ENCODE measurements at places on chromosomes 16 and 17. TPM values are rescaled to one million over a fixed set of nuclear protein-coding genes. Genes with fewer than 3 reads are reported as not detected.

DNA sequence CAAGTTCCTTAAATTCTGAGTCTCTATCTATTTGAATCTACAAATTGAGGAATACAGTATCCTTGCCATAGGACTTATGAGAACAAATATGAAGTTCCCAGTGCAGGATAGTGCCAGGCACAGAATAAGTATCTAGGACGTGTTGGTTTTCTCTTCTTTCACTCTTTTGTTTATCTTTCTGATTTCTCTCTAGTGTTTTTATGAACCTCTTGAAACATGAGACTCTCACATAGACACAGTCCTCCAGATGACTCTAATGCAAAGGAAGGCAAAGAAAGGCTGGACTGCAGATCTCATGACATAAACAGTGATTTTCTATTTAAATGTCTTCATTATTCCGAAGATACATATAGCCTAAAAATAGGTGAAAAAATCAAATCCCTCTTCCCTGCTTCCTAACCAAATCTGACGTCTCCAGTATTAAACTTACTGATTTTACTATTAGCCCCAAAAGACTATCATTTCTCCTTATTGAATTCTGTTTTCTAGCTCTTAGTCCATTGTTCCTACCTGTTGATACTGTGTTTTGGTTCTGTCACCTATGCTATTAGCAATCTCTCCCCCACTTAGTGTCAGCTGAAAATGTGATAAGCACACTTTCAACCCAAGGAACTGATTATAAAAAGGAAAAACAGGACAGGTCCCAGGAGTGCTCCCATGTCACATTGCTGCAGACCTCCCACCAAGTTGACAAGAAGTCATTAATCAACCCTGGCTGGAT, 24.9 kb upstream of the ADAMTS18 start:
- no peak for DNase-seq

DNA sequence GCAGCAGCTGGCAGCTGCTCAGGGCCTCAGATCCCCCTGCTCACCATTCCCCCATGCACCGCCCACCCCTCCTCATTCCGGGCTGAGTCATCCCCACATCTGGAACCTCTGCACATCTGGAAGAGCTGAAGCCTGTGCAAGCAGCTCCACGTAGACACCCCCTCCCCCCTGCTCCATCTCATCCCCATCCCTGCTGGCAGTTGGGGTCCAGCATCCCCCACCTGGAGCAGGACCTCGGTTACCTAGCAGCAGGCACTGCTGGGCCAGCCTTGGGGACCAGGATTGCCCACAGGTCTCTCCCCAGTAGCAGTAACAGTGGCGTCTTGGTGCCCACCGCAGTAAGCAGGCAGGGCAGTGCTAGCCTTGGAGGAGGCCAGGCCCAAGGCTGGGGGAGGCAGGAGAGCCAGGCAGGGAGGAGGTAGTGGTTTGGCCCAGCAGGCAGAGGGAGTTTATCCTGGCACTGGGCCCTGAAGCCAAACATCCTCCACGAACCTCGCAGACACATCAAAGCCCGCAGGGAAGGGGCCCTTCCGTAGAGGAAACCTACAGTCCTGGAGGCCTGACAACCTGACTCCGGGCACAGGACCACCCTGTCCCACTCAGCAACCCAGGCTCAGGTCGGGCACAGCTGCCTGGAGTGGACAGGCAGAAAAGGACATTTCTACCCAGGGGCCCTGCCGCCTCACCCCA, 7.7 kb upstream of the TMEM92 start:
- DNase-seq = peak; percentile 84

- DNase-seq = no peak
Measured at GRCh38 chr17:32520104-32520701, 33.4 kb downstream of the CDK5R1 start.

DNA sequence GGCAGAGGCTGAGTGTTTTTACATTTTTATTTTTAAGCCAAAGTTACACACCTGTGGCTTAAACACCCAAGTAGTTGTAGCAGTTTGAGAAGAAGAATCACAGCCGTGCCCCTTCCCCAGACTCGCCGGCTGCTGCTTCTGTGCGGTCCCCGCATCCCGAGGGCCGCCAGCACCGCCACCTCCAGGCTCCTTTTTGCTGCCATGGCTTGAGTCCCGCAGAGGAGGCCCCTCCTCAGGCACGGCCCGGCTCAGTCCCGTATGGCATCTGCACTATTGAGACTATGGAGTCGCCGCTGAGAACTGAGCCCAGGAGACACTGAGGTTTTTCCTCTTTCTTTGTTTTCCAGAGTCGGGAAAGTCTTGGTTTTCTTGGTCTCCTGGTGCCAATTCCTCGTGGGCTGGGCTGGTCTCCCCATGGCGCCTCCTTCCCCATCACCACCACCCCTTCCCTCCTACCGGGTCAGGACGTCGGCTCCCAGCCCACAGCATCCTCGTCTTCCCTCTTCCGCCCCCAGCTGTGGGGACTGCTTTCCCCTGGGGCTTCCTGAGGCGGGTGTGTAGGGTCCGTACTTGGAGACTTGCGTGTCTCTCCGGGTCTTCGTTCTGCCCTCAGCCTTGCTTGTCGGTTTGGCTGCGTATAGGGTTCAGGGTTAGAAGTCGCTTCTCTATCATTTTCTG, 32.6 kb upstream of the CDH15 start:
- no peak for DNase-seq

DNA sequence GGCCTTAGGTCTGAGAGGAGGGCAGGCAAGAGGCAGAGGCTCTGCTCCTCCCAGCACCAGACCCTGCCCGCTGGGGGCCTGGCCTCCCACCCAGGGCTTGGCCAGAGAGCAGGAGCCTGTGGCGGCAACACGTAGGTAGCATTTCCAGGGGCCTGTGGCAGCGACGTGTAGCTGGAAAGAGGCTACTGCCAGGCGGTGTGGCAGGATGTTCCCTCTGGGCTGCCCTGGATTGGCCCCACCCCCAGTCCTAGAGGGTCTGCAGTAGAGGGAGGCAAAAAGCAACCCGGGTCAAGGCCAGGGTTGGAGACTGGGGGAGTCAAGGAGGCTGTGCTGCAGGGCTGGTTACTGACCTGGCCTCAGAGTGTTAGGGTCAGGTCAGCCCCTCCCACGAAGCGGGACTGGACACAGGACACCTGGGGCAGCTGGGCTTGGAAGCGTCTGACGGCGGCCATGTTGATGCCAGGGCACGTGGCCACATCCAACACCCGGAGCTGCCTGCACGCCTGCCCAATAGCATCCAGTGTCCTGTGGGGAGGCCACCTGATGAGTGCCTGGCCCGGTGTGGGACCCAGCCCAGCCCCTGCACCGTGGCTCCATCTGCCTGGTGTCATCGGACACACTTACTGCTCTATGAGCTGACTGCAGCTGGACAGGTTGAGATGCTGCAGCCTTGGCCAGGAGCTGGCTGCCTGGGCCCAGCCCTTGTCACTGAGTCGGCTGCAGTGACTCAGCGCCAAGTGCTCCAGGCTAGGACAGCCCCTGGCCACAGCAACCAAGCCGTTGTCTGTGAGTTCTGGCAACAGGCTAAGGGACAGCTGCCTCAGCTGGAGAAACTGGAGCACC, 8.5 kb downstream of the ELMO3 start:
- peak; percentile 30 for DNase-seq

GRCh38 chr17:72063262-72063661, 57.6 kb upstream of the SOX9 start:
- no peak for DNase-seq

DNA sequence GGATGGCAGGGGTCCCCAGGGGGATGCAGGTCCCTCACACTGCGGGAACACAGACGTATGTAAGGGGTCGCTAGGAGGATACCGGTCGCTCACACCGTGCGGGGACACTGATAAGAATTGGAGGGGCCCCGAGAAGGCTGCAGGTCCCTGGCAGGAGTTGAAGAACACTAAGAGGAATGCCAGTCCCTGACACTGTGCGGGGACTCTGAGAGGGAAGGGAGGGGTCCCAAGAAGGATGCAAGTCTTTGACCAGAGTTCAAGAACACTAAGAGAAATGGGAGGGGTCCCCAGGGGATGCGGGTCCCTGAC, 510 bp downstream of the ERCC4 start:
- no peak for DNase-seq

DNA sequence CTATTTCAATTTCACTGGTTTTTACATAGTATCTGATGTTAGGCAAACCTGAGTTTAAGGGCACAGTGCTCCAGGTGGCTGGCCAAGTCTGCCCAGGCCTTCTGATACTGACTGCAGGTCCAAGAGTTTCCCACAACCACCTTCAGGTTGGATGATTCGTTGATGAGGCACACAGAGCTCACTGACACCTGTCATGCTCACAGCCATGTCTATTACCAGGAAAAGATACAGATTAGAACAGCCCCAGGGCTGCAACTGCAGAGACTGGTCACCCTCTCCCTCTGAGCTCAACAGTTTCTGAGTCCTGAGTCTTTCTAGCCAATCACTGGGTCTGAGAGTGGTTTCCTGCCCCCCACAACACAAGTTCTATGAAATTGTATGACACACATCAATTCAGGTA, 37.2 kb downstream of the MEAK7 start:
- no peak for DNase-seq

DNA sequence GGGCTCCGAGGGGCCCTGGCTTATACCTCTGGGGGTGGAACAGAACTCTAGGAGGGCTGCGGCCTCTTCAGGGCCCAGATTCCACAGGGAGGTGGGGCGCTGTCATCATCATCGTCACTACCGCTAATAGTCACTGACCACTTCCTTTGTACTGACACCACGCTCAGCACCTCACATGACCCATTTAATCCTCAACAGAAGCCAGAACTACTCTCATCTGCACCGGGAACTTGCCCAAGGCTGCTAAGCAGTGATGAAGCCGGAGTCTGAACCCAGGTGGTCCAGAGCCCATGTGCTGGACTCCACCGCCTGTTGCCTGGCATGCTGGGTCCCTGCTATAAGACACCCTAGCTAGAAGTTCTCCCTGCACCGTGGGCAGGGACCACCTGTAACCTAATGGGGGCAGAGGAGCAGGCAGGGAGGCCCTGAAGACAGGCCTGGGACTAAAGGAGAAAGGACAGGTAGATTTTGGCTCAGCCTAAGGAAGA, 12.0 kb downstream of the UNC13D start:
- DNase-seq = peak; percentile 89

GRCh38 chr16:57434003-57434402, 13.2 kb downstream of the CIAPIN1 start:
- no peak for DNase-seq

DNA sequence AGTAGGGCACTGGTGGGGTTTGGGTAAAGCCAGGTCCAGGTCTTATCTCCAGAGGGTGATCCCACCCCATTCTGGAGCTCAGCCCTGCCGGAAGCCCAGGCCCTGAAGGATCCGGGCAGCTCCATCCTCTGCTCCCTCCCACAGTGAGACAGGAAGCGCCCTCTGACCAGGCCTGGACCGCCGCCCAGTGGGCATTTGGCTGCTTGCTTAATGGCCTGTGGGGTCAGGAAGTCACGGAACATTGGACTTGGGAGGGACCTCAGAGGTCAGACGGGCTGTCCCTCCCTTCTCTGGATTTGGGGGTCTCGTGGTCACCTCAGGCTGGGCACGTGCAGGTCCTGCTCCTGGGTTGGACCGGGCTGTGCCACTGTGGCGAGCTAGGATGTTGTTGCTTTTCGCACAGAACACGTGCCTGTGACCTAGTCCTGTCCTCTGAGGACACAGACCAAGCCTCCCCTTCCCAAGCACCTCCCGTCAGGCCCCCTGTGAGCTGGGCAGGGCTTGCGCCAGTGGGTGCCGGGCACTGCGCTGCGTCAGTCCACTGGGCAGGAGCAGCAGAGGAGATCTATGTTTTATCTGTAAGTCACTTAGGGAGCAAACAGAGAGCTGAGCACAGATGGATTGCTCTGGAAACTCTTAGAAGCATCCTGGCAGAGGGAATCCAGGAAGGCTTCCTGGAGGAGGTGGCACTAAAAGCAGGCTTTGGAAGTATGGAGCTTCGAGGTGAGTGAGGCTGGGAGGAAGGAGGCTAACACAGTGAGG, 49.4 kb upstream of the GSE1 start:
- peak; percentile 83 for DNase-seq

DNA sequence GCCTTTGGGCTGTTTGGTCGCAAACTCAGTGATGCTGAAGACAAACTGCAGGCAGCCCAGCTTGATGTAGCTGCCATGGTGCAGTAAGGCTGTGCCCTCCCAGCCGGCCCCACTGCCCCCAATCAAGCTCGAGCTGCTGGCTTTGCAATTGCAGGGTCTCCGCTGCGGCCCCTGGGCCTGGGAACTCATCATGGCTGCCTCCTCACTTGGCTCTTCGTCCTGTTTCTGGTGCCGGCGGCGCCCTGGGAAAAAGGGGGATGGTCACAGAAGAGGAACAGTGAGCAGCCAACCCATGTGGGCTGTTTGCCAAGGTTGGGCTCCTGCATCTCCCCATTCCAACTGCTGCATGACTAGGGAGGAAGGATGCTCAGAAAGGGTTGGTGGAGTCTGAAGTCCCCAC, 3.4 kb upstream of the DHRS13 start:
- DNase-seq = no peak

DNA sequence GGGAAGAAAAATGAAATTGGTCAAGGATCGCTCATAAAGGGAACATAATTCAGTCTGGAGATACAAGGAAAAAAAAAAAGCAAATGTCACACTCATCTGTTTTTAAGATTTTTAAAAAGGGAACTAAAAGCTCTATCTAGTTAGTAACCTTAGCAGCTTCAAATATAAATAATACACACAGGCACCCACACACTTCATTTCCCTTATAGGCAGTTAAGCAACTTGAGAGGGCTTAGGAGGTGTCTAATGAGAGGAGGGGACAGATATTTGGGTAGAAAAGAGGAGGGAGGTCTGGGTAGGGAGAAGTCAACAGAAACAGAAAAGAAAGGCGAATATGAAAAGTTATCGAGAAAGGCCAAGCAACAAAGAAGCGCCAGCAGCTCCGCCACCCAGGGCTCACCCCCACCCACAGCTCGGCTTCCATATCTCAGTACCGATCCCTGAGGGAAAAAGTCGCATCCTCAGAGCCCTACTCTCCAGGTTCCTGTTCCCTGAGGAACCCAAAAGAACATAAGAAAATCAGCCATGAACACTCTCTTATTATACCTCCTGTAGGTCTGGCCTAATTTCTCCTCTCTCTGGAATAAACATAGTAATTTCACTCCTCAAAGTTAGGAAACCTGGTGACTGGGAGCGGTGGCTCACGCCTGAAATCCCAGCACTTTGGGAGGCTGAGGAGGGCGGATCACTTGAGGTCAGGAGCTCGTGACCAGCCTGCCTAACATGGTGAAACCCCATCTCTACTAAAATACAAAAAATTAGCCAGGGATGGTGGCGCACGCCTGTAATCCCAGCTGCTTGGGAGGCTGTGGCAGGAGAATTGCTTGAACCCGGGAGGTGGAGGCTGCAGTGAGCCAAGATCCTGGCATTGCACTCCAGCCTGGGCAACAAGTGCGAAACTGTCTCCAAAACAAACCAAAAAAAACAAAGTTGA, 69.6 kb upstream of the RCVRN start:
- DNase-seq = no peak

DNA sequence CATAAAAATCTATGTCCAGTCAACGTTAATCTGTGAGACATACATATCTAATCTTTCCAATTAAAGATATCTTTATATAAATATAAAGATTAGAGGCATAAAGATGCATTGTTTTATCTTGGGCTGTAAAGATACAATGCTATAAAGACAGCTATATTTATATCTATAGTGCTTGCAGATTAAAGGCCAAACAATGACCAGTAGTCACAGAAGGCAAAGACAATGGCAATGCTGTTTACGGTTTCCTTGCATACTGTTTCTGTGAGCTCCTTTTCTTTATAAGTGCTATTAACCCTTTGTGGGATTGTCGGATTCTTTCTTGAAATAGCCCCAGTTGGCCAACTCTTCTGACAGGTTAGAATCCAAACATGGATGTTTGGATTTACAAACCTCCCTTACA, 85.5 kb upstream of the SALL1 start:
- no peak for DNase-seq

GRCh38 chr17:28763137-28763799, 19.5 kb downstream of the TRAF4 start:
- no peak for DNase-seq

- no peak for DNase-seq
Measured at GRCh38 chr16:13864689-13865088, 55.3 kb upstream of the ERCC4 start.

The MRPS23 gene
- 22.0 TPM for total RNA-seq

The ATP1B2 gene
- total RNA-seq = not detected

The CSNK1D gene
- total RNA-seq = 57.0 TPM

Data from fibroblast of villous mesenchyme (primary cell).